Fibroblast of pulmonary artery (primary cell): ENCODE measurements at places on chromosomes 7 and 10.

GRCh38 chr10:73368238-73368637 is 9.6 kb upstream of the CFAP70 start:
- DNase-seq: no peak

DNA sequence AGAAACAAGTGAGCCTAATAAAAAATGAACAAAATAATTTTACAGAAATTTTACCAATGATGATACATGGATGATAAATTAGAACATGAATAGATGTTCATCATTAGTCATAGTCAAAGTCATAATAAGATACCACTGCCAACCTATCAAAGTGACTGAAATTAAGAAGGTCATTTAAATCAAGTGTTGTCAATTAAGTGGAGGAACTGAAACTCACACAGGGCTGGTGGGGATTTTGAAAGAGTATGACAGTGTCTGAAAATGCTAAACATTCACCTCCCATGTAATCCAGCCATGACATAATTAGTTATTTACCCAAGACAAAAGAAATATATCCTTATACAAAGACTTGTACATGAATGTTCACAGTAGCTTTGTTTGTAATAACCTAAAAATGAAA is 57.1 kb upstream of the DYNC1I1 start:
- DNase-seq: no peak

- no peak for DNase-seq
Measured at GRCh38 chr7:135247746-135248471, 14.3 kb downstream of the STRA8 start.

DNA sequence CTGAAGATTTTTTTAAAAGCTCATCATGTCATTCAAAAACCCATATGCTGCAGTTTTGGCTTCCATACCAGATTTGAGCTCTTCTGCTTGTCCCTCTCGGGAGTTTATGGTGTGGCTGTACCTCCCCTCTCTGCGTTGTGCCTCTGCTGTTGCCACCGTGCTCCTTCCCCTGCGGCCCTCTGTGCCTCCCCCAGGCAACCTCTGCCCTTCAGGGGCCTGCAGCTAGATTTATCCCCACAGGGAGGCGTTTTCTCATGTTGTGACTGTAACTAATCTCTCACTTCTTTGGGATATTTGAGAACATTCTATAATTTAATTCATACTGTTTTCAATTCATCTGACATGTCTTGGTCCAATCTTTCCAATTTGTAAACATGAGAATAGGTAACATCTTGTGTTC is 52.7 kb downstream of the TASOR2 start:
- no peak for DNase-seq

DNA sequence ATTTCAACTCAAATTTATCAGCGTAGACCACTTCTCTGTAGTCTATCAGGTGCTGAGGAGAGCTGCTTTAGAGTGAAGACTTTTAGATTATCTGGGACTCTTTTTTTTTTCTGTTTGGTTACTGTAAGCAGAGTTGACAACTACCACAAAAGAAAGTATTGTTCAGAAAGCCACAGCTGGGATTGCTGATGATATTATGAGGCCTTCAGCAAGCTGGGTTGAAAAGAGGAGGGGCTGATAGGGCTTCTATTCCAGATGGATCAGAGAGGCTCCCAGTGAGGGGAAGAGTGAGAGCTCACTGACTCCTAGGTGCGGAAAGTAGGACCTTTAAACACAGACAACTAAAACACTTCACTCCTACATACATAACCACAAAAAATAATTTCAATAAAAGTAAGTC is 188.5 kb upstream of the FERD3L start:
- DNase-seq: no peak
